ENCODE measurements at places on chromosomes 1 and 21.

DNA sequence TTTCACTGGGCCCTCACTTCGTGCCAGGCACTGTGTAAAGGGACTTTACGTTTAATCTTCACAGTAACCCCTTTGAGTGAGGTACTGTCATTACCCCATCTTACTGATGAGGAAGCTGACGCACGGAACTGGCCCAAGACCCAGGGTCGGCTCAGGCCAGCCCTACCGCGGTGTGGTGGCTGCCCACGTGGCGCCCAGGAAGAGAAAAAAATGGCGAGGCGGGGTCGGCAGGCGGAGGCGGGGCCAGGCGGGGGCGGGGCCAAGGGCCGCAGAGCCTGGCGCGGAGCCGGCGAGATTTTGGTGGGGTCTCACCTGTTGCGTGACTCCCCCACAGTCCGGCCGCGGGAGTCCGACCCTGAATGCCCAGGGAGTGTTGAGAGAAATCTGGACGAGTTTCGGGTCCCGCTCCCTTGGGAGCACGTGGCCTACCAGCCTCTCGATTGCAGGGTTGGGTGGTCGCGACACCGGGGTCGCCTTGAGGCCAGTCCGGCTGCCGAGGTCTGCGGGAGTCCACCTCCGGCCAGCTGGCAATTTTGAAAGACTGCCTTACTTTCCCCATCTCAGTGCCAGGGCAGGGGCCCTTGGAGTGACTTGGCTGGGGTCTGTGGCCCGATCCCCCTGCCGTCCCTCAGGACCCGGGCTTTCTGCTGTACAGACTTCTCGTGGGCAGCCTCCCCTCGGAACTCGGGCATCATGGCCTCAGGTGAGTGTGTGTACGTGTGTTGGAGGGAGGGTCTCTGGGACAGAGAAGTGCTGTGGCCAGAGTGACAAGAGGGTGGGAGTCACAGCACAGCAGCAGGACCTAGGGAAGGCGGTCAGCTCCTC, at the start of the genes AMPD2 and GNAT2:
Gene AMPD2 (plus strand): TSS at position 262 of the 825 bp plus-strand sequence. CDS start 1,339 bp downstream, outside the sequence.
Gene GNAT2 (minus strand): TSS at position 41 of the 825 bp plus-strand sequence. CDS start 6,746 bp downstream, outside the sequence.
- peak; percentile 70 for DNase-seq

GRCh38 chr1:182601416-182601786, 2.8 kb downstream of the RGS16 start:
- peak; percentile 51 for DNase-seq

GRCh38 chr1:8382051-8382505, 64.2 kb downstream of the SLC45A1 start:
- DNase-seq: no peak

- no peak for DNase-seq
These were observed 77.2 kb upstream of the CDC42BPA start for GRCh38 chr1:227395426-227396028.

GRCh38 chr1:85047144-85047471, 1.2 kb downstream of the MCOLN3 start:
- DNase-seq: no peak

GRCh38 chr1:15038232-15039016, 115.1 kb upstream of the TMEM51 start:
- DNase-seq: no peak

DNA sequence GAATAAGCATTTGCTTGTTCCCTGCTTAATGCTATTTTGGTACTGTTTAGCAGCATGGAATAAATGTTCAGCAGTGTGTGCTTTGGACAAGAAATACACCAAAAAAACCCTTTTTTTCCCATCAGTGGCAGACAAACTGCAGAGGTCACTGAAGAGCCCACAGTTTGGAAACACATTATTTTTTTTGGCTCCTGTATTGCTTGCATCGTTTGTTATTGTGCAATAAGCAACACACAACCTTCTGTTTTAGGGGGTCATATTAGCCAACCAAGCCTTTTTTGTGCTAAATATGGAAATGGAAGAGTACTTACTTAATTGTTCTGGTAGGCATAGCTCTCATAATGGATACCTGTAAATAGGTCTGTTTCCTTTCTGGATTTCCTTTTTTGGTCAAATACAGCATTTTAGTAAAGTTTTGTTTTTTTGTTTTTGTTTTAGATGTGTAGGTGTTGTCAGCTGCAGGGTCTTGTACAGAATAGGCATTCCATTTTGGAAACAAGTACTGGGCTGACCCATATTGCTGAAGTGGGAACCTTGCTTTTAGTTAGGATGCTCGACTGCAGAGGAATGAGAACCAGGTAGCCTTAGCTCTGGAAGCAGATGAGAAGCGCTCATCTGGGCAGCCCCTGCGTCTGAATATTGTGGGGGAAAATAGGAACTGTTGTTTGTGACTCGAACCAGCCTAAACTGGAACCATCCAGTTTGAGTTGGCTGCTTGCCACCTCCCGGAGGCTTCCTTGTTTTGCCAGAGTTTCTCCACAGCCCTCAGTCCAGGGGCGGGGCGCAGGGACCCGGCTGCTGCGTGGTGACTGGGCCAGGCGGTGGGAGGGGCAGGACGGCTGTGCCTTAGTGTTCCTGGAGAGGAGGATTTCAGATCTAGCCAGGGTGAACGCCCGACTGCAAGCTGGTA, 38.4 kb downstream of the SPEN start:
- DNase-seq: no peak

GRCh38 chr21:46191257-46191685, 7.0 kb upstream of the SPATC1L start:
- DNase-seq: no peak

Data from effector memory CD4-positive, alpha-beta T cell (primary cell).